ENCODE measurements at places on chromosomes 7 and 10. TPM values are rescaled to one million over a fixed set of nuclear protein-coding genes. Genes with fewer than 3 reads are reported as not detected.

Gene GIMAP5
- 24.1 TPM for total RNA-seq

Gene EZH2
- total RNA-seq = 25.4 TPM

DNA sequence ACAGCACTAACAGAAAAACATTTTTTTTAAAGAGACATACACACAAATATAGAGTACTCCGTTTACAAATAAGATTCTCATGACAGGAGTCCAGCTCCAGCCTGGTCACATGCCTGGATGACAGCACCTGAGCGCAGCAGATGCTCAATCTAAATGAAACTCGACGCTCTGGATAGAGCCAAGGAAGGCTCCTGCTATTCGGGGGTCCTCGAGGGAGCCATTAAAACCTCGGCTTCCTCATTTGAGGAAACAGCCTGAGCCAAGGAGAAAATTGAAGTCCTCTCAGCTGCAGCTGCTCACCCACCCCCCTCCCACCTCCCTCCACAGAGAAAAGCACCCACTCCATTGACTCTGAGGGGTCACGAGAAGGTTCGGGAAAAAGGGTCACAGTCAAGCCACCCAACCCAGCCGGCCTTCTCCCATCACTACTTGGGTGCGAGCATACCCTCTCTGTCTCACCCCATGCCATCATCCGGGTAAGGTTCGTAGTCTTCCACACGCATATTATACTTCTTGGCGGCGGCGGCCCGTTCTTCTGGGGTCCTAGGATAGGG, 673 bp downstream of the NDUFB8 start:
- DNase-seq = no peak

DNA sequence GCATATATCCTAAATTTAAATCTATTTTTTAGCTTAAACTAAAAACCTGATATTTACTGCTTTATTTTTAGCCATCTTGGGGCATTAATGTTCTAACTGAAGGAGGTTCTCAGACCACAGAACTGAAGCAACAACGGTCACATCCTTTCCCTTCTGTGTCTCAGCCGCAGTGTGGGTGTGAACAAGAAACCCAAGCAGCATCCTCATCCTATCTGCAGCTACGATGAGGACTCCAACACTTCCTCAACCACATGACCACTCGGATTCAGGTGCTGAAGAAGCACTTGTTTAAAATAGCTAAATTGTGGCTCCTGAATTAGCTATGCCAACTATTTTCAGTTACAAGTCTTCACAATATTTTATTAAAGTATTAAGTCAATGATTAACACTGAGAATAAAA, 5.3 kb downstream of the ESYT2 start:
- peak; percentile 52 for DNase-seq

Gene AOC1
- not detected for total RNA-seq

Gene TCAF2
- total RNA-seq = 32.8 TPM

DNA sequence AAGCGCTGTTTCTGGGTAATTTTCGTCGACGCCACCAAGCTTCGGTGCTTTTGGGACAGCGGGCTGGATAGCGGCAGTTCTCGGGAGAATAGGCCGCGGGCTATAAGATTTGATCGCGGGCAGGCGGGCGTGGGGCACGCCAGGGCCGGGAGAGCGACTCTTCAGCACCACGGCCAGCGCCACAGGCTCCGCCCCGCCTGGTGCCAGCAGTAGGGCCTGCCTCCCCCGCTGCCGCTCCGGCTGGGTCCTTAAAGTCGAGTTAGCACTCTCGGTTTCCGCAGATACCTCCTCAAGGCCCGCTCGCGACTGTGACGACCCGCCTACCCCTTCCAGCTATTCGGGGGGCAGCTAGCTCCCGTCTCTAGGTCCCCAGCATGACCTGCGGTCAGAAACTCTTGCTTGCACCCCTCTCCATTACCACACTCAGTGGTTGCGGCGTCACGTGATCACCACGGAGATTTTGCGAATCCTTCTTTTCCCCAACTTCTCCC, 9.4 kb downstream of the NXPH1 start:
- peak; percentile 39 for DNase-seq

Gene PRKG1
- total RNA-seq = not detected

- no peak for DNase-seq
Observed at GRCh38 chr10:70981171-70981836, 92.9 kb upstream of the PCBD1 start.

DNA sequence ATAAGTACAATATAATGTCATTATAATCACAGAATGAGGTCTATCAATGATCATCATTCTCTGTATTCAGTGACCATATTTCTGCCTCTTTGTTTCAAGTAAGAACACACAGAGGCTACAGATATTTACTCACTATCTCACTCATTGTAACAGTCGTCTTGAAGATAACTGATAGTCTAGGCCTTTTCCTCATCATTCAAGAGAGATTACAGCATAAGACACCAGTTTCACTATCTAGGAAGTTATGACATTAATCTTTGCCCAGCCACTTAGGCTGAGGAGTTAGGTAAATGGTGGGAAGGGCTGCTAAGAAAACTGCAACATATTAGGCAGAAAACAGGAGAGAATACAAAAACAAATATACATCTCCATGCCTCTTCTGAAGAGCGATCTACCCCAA, 125.3 kb downstream of the CHCHD3 start:
- DNase-seq = no peak

DNA sequence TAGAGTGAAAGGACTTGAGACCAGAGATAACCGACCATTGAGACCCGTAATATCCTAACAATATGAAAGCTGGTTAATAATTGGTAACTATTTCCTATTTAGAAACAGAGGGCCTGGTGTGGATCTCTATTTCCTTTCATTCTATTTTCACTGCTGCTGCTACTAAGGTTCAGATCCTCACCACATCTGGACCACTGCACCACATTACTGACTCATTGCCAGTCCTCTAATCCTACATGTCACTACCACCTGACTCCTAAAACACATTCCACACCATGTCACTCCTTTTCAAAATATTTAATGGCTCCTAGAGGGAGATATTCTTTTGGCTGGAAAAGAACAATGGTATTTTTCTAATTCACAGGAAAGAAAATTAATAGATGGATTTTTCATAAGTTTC, 6.4 kb downstream of the USP54 start:
- DNase-seq = no peak

- no peak for DNase-seq
Observed at GRCh38 chr7:27709137-27710075, 30.6 kb upstream of the TAX1BP1 start.

Gene PHKG1
- 8.9 TPM for total RNA-seq

Gene VAX1
- not detected for total RNA-seq

- no peak for DNase-seq
Observed at GRCh38 chr7:74302745-74303221, 13.6 kb downstream of the CLIP2 start.

Gene CCDC146
- total RNA-seq = 13.4 TPM

DNA sequence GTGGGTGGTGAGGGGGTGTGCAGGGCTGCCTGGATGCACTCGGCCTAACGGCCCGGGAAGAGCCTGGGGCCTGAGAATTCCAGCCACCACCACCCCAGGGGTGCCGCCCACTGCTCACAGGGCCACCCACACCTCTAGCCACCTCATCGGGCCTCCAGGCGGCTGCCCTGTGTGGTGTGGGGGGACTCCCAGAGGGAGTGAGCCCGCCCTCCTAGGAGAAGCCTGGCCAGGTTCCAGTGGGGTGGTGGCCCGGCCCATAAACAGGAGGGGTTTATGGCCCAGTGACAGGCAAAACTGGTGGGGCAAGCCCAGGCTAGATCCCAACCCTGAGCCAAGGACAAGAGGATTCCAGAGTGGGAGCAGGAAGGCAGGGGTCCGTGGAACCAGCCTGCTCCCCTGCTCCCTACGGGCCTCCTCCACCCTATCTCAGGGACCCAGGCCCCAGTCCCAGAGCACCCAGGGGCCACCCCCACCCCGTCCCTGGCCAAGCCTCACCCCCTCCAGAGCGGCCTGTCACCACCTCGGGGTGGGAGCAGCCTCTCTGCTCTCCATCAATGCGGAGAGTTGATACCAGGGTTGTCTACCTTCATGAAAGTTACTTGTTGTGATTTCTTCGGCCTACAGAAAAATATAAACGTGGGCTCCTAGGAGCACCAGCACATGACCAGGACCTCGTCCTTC, 20.2 kb upstream of the PDGFA start:
- no peak for DNase-seq

GRCh38 chr10:113609704-113610108, 54.1 kb downstream of the NRAP start:
- no peak for DNase-seq

DNA sequence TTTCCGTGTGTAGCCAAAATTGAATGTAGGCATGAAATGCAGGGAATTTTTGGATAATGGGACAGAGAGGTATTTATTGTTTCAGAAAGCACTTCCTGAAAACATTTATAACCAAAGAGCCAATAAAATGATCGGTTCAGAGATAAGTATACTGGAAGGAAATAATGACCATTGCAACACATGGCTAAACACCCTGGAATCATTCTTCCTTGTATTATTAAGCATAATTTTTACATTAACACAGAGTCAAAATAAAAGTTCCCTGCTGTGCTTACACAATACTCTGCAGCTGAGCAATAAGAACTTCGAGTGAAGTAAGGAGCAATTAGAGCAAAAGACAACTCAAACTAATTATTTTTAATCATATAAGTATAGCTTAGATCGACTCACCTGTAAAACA, 648.3 kb downstream of the TNS3 start:
- no peak for DNase-seq

DNA sequence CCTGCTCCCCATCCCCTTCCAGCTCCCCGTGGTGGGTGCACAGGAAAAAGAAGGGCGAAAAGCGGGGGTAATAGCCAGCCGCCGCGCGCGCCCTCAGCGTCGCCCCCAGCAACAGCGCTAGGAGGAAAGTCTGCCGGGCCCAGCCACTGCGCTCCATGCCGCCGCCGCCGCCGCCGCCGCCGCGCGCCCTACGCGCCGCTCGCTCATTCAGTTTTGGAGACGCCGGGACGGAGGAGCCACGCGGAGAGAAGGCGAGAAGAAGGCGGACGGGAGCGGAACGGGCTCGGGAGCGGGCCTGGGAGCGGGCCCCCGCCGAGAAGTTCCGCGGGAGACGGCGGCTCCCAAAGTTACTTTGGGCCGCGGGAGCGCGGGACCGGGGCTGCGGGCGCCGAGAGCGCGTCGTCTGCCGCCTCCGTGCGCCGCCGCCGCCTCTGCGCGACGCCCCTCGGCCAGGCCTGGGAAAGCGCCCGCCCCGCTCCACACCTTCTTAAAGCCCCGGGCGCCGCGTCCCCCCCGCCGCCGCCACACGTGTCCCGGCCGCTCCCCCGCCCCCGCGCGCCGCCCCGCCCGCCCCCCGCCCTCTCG, at the start of gene RELN:
TSS of gene RELN (minus strand) at position 459 of the 585 bp plus-strand sequence. CDS start at position 157, 302 bp downstream.
- DNase-seq = no peak

GRCh38 chr10:75170215-75170614, 40.4 kb upstream of the VDAC2 start:
- no peak for DNase-seq

Gene CPSF4
- total RNA-seq = 33.4 TPM
